ENCODE measurements at places on chromosomes 2 and 18.

DNA sequence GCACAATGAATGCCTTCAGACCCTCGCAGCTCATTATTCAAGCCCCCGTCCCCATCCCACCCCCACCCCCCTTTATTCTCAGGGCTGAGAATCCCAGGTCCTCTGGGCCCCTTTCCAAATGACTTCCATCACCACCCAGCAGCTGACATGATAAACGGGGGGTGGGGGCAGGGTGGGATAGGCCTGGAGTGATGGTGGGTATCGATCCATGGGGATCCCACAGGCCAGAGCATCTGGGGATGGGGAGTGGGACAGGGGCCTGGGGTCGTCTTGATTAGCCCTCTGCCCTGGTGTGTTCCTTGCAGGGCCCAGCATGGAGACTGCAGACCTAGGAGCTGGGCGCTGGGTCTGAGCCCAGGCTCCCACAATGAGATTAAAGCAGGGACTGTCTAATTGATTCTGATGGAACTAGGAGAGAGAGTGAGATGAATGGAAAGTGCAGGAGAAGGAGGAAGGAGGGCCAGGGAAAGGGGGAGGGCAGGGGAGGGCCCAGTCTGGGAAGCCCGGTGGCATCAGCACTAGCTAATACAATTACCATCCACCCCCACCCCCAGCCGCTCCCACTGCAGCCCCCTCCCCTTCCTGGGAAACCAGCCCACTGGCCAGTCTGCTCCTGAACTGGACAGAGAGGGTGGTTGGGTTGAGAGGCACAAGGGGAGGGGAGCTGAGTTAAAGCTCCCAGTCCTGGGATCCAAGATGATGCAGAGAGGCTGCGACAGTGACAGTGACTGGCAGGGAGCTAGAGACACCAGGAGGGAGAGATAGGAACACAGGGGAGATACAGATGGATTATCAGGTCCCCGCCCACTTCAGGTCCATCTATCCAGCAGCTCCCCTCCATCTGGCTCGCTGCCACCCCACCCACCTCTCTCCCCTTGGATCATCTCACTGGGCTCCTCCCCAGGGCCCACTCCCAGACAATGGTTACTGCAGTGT lies 13.1 kb upstream of the TNS1 start:
- no peak for DNase-seq

DNA sequence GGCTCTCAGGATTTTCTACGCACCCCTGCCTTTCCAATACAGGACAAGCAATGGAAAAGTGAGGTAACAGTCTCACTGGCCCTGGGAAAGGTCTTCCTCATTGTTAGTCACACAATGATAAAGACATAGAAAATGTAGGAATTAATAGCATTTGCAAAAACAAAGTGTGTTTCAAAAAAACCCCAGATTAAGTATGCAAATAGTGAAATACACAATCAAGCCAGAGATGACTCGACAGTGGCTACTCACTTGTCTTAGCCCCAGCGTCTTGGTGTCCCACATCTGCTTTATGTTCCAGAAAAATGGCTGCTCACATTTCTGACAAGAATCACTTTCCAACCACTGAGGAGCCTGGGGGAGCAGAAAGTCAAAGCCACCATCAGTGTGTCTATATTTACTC lies 47.0 kb upstream of the AP1S3 start:
- DNase-seq = no peak

GRCh38 chr2:239035997-239036731 lies 188.3 kb downstream of the TWIST2 start:
- no peak for DNase-seq

DNA sequence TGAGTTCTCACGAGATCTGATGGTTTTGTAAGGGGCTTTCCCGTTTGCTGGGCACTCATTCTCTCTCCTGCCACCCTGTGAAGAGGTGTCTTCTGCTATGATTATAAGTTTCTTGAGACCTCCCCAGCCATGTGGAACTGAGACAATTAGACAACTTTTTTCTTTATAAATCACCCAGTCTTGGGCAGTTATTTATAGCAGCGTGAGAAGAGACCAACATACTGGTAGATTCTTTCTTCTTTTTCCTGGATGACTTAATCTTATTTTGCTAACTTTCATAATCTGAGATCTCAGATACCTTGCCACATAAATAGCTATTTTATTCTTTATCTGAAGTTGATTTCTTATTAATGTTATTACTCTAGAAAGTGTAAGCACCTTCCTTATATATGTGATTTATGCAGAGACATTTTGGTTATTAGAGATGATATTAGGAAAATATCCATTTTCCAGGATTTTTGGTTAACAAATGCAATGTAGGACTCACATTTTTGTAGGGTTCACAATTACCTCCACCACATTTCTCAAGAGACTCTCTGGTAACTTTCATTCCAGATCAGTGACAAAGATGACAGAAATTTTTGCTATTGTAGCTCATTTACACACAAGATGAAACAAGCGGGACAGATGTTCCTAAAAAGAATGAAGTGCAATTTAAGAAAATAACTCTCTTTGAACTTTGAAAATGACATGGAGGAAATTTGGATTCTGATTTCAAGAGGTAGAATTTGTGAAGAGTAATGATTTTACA lies 97.9 kb upstream of the RND3 start:
- no peak for DNase-seq

- no peak for DNase-seq
Observed at GRCh38 chr2:212505586-212505985, 33.0 kb downstream of the ERBB4 start.

DNA sequence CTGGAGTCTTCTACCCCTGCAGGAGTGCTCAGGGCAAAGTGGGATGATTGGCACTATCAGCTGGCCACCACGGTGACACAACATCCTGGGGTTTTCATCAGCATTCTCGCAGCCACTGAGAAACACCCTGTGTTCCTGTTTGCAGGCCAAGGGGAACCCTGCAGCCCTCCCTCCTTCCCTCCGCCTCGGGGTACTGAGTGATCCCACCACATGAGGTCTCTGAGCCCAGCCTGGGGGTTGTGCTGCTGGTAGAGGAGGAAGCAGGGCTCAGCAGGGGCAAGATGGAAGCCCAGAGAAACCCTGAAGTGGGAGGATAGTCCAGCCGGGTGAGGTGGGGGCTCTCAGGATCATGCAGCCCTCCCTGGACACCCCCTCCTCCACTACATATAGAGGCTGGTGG lies at the start of gene OXER1:
Gene OXER1, minus strand, starts transcription at position 40 of the 400 bp plus-strand sequence. CDS start 73 bp downstream, outside the sequence.
- DNase-seq = no peak

- no peak for DNase-seq
Observed at GRCh38 chr2:99949963-99950362, 192.4 kb downstream of the AFF3 start.

GRCh38 chr2:207825978-207826377 lies 56.3 kb upstream of the FZD5 start:
- DNase-seq = no peak

GRCh38 chr18:22678486-22678885 lies 254.6 kb upstream of the RBBP8 start:
- peak; percentile 42 for DNase-seq

DNA sequence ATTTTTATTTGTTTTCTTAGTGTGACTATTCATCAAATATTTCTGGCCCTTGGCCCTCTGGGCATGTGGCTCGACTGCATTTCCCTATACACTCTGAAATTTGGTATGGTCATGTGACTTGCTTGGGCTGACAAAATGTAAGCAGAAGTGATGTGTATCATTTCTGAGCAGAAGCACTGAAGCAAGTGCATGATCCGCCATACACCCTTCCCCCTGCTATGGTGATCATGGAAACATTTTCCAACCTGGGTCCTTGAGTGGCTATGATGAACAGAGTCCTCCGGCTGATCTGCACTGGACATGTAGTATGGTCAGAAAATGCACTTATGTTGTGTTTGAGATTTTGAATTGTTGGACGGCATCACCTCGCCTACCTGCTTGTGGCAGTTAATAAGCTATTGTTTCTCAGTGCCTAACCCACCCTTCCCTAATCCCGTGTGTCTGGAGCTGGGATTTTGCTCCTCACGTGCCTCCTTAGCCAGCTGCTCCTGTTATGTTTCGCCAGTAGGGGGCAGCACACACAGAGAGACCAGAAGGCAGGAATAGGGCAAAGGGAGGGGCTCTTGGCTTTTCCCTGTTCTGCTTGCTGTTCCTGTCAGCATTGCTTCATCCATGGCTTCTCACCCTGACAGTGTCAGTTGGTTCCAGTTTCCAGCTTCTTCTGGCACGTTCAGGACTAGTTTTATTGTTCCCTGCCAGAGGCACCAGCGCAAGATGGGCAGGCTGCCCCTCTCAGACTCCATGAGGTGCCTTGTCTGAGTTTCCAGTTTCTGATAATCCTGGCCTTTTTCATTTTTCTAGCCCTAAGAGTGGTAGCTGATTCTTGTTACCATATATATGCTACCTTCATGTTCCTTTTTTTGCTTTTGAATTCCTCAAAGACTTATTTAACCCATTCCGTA lies 207.4 kb downstream of the ARL6IP6 start:
- DNase-seq = peak; percentile 29

- peak; percentile 88 for DNase-seq
Observed at GRCh38 chr2:120239488-120240287, 13.0 kb upstream of the RALB start.

- no peak for DNase-seq
Observed at GRCh38 chr2:2173633-2174032, 157.4 kb downstream of the MYT1L start.

- peak; percentile 61 for DNase-seq
Observed at GRCh38 chr2:39059366-39059952, 61.4 kb downstream of the SOS1 start.

GRCh38 chr2:235303499-235304291 lies 190.1 kb upstream of the AGAP1 start:
- DNase-seq = no peak

DNA sequence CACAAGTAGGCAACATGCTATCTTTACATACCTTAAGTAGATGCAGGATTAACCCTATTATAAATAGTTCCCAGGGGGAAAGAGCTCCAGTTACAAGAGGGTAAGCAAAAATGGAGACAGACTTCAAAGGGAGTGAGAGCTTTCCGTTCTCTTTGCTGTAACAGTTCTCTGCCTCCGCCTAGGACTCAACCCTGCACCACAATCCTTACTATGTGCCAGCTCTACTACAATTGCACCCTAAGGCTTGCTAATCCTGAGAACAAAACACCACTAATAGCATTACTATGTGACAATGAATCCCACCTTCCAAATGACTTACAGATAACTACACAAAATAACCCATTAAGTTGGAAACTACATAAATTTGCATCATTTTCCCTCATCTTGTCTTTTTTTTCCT lies 7.7 kb downstream of the ZBTB14 start:
- DNase-seq = no peak

- peak; percentile 32 for DNase-seq
Observed at GRCh38 chr18:11246495-11247300, 97.3 kb upstream of the PIEZO2 start.

GRCh38 chr2:218091746-218092145 lies 22.7 kb downstream of the RUFY4 start:
- no peak for DNase-seq

- DNase-seq = no peak
Observed at GRCh38 chr2:161570424-161571050, 53.7 kb upstream of the SLC4A10 start.

DNA sequence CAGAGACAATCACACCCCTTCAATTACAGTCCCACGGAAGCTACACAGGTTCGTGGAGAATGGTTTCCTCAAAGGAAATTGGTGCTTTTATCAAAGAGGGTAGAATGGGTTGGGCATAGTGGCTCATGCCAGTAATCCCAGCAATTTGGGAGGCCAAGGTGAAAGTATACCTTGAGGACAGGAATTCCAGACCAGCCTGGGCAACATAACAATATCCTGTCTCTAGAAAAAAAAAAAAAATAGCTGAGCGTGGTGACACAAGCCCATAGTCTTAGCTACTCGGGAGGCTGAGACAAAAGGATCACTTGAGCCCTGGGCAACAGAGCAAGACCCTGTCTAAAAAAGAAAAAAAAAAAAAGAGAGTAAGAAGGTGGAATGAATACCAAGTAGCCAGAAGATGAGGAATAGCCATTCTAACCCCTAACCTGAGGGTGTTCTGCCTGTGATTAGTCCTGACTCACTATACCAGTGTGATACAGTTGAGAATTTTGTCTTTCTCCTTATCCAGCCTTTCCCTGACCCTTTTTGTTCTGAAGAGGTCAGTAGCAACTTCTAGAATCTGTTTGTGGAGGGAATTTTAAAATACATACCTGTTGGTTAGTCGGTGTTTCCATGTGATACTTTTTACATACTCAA lies 283.2 kb downstream of the MREG start:
- DNase-seq = no peak

DNA sequence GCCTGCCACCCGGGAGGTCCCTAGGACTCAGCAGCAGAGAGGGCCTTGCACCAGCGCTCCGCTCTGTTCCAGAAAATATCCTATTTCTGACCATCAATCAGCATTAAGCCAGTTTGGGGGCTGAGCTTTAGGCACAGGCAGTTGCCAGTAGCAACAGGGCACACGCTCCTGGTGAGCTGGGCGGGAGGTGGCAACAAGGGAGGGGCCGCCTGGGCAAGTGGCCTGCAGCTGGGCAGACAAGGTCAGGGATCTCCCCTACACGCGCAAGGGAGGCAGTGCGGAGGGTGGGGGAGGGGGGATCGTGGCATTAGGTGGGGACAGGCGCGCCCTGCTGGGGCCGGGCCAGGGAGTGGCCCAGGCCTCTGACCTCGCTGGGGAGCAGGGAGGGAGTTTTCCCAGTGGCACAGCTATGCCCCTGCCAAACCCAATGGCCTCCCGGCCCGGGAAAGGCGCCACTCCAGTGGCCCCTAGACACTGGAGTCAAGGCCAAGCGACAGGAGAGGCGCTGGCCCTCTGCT lies 302.8 kb downstream of the NCKAP5 start:
- no peak for DNase-seq

DNA sequence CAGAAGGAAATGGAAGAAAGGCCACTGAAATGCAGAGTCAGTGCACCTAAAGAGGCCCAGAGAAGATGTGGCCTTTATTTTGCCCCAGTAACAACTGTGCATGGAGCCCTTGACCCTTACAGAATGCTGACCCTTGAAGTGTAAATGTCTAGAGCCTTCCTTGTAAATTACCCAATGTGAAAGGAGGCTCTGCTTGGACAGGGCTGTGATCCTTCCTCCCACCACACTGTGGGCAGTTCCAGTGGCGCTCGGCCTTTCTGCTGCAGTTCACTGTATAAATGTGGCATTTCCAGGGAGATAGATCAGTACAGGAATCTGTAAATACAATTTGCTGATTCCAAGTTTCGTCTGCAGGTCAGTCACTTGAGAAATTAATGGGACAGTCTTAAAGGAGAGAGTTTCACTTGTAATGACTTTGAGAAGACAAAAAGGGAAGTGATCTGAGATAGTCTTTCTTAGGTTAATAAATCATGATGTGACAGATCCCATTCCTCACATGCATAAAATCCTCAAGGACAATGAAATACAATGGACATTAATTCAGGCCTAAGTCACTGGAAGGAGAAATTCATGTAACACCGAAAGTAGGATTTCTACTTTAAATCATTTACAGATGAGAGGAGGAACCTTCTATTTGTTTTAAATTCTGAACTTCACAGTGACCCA lies 133.8 kb upstream of the LMAN1 start:
- DNase-seq = no peak

DNA sequence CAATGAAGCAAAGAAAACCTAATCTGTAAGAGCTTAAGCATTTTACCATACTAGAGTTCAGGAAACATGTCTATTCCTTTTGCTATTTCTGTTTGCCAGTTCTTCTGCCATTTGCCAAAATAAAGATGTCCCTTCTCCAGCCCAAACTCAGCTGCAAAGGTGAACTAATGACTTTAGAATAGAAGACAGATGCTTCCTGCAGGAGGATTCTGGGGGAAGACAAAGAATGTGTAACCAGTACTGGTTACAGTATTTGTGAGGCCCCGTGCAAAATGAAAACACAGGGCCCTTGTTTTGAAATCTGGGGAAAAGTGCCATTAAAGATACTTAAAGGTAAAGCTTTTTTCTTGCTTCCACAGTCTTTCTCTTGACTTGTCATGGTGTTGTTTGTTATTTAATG lies 34.3 kb upstream of the MTX2 start:
- no peak for DNase-seq
